SJSA1 (cell line): ENCODE measurements at places on chromosomes 1 and 21. TPM values are rescaled to one million over a fixed set of nuclear protein-coding genes. Genes with fewer than 3 reads are reported as not detected.

- DNase-seq: no peak
Observed at GRCh38 chr1:212607206-212607912, 1.2 kb upstream of the ATF3 start.

DNA sequence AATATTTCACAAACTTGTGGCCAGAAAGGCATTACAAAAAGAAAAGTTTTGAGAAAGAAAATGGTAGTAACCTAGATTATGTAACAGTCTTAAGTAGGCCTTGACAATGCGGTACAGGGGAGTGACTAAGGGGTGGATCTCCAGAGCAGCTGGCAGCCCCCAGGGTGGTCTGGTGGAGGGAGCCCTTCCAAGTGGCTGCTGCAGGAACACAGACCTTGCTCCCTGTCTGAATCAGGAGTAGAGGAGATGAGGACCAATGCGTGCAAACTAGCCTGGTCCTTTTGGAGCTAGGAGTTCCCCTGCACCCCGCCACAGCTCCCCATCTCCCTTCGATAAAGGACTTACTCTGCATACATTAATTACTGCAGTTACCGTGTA lies 189.0 kb downstream of the NFIA start:
- no peak for DNase-seq

Gene UMODL1
- total RNA-seq: 0.22 TPM in 1 of 2 replicates, not detected in the other

DNA sequence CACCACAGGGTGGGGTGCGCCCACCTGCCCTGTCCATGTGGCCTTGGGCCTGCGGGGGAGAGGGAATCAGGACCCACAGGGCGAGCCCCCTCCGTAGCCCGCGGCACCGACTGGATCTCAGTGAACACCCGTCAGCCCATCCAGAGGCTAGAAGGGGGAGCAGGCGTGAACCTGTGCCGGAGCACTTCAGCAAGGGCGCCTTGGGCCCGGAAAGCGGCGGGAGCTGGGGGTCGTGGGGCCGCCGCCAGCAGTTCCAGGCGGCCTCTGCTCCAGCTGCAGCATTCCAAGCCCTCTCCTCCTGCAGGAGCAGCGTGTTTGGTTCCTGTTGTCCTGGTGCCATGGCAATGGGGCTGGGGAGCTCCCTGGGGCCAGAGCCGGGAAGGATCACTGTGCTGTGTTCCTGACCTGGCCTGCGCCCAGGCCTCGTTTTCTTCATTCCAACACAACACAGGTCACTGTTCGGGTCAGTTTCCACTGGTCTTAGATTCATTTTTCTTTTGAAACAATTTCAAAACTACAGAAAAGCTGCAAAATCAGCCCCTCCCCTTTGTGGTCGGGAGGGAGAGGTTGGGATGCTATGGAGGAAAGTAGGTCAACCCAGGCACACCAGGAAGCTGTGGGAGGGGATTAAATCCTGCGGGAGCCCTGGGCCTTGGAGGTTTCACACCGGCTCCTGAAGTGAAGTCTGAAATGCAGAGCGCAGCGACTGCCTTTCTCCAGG lies 18.8 kb downstream of the SLX9 start:
- no peak for DNase-seq

Gene RGS1
- total RNA-seq: not detected in 2 replicates

Gene TTC39A
- 3.2 TPM in 1 of 2 replicates, not detected in the other for total RNA-seq

- DNase-seq: no peak
Observed at GRCh38 chr1:68994096-68994495, 497.2 kb upstream of the DEPDC1 start.

Gene NR1I3
- not detected in 2 replicates for total RNA-seq

Gene CRP
- not detected in 2 replicates for total RNA-seq

DNA sequence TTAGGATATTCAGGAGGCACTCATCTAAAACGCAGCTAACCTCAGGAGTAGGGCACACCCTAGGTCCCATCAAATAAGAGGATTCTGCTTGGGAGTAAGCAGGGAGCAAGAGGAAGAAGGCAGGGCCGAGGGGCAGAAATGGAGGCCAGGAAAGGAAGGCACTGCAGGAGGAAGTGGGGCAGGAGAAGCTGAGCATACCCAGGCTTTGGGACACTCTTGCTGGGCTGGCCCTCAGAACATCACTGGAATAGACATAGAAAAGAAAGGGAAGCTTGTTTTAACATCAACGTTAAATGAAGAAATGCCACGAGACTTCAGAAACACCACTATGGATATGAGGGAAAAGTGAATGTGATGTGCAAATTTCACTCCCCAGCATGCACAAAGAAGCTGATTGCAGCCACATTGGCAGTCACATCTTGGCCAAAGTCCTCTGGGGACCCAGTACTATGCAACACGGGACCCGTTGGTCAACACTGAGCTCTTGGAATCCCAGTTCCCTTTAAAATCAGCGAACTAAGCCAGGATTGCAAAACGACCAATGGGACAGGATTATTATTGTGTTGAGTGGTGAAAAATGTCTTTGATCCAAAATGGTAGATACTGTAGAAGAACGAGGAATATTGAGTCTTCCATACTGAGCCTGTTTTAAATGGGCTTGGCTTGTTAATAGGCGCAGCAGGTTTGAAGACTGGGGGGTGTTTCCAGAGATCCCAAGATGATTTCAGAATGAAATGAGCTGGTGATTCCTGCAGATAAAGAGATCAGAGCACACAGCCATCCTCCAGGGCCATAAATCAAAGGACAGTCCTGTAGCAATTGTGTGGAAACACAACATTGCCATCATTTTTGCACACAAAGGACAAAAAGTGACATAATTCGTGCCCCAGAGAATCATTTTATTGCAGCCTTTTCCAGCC lies 152.4 kb downstream of the TOMM20 start:
- DNase-seq: no peak

DNA sequence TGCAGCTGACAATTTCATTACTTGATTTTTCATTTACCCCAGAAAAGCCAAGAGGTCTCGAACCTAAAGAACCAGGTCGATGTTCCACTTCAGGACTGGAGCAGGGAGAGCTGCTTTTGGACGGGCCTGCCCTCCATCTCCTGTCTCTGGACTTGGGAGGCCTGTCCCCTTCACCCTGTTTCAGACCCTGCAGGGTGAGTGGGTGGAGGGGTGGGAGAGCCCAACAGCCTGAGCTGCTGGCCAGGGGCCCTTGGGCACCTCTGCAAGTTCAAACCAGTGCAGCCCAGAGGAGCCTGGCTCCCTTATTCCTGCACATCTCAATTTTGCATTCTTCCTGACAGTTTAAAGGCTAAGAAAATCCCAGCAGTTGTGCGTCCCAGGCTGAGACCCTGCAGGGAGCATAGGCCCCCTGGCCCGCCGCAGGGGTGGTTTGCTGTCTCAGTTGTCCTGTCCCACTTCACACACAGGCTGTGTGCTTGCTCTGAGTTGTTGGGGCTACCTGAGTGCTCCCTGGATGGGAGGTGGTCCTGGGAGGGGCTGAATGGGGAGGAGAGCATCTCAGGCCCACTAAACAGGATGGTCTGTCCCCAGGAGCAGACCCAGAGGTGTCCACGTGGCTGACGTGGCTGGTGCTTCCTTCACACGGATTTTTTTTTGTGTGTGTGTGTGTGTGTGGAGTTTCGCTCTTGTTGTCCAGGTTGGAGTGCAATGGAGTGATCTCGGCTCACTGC lies 443.7 kb downstream of the PTPRU start:
- no peak for DNase-seq

Gene ADAMTSL4
- 0.42 TPM in 1 of 2 replicates, not detected in the other for total RNA-seq
